ENCODE measurements at places on chromosomes 13 and 19.

GRCh38 chr19:51124729-51125128 is at the start of gene SIGLEC9:
Gene SIGLEC9 (plus strand): TSS chr19:51124906. CDS start chr19:51124975, 69 bp downstream.
- DNase-seq: no peak

GRCh38 chr13:101917833-101918661 is 465.6 kb downstream of the ITGBL1 start:
- no peak for DNase-seq

GRCh38 chr13:60701895-60702294 is 304.9 kb downstream of the TDRD3 start:
- DNase-seq: no peak

DNA sequence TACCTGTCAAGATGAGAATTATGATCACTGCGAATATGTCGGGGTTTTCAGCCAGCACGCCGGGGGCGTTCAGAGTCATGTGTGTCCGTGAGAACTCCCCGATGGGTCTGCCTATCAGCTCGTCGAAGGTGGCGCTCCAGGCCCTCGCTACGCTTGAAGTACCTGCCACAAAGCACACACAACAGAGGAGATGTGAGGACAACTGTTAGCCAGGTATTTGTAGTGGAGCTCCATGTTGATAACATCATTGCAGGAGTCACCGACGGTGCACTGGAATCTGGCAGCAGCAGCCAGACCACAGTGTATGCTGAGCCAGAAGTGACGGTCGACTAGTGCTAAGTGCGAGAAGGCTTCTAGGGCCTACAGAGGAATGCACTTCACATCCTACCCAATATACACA is 62.7 kb downstream of the SLC7A1 start:
- DNase-seq: no peak

DNA sequence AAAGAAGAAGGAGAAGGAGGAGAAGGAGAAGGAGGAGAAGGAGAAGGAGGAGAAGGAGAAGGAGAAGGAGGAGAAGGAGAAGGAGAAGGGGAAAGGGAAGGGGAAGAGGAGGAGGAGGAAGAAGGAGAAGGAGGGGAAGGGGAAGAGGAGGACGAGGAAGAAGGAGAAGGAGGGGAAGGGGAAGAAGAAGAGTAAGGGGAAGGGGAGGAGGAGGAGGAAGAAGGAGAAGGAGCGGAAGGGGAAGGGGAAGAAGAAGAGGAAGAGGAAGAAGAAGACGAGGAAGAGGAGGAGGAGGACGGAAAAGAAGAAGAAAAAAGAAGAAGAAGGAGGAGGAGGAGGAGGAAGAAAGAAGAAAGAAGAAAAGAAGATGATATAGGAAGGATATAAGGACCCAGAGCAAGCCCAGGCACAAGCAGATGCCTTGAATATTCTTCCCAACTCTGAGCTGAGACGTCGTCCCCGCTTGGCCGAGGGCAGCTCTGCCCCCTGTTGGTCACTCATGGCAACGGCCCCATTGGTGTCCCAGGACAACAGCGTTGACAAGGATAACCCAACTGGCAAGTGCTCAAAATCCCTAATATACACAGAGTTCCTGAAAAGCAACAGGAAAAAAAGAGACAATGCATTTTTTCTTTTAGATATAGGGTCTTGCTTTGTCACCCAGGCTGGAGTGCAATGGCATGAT is 30.6 kb upstream of the IGSF23 start:
- peak; percentile 87 for DNase-seq
